ENCODE measurements at places on chromosomes 4 and X.

GRCh38 chrX:23952984-23953907 is 45.4 kb downstream of the CXorf58 start:
- H3K27me3 ChIP-seq, result no peaks in the 10 kb centered on the region
- H3K4me1 ChIP-seq, result peaks cover 16% of the 10 kb centered on the region
- peak overlapping the region; percentile 72 for H3K4me3 ChIP-seq
- no peaks in the 10 kb centered on the region for H3K36me3 ChIP-seq
- peak; percentile 49 for DNase-seq
- H3K27ac ChIP-seq, result peak overlapping the region; percentile 76

- H3K27me3 ChIP-seq, result no peaks in the 10 kb centered on the region
- H3K4me1 ChIP-seq, result peaks cover 4% of the 10 kb centered on the region
These were observed 127.2 kb downstream of the DHRSX start for GRCh38 chrX:2373615-2374014.

- no peaks in the 10 kb centered on the region for H3K4me1 ChIP-seq
- no peaks in the 10 kb centered on the region for H3K27me3 ChIP-seq
- no peak for DNase-seq
These were observed 12.8 kb downstream of the SMIM10L2A start for GRCh38 chrX:135434258-135435138.

DNA sequence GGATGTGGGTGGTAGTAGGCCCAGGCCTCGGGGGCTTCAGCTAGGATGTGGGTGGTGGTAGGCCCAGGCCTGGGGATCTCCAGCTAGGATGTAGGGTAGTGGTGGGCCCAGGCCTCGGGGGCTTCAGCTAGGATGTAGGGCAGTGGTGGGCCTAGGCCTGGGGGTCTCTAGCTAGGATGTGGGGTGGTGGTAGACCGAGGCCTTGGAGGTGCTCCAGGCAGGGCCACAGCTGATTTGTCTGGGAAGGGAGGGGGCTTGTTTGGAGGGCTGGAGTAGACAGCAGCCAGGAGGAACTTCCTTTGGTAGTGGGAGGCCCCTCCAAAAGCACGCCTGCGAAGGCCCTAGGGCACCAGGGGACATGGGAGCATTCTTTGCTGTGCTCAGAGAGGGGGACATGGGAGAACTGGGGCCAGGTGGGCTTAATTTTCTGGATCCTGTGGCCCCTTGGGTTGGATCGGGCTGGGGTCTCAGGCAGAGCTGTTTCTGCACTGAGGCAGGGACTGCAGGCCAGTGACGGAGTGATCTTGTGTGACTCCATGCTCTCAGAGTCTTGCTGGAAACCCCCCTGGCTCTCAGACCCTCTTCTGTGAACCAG is 3.3 kb upstream of the SPON2 start:
- H3K36me3 ChIP-seq, result no peaks in the 10 kb centered on the region
- H3K4me3 ChIP-seq, result no peak overlapping the region
- peaks cover 33% of the 10 kb centered on the region for H3K4me1 ChIP-seq
- H3K27me3 ChIP-seq, result peaks cover 12% of the 10 kb centered on the region
- no peak for DNase-seq

- H3K4me1 ChIP-seq, result peaks cover 44% of the 10 kb centered on the region
- peaks cover 11% of the 10 kb centered on the region for H3K36me3 ChIP-seq
- no peak overlapping the region for H3K27ac ChIP-seq
- no peaks in the 10 kb centered on the region for H3K27me3 ChIP-seq
These were observed 19.9 kb downstream of the DHX15 start for GRCh38 chr4:24564488-24564887.

DNA sequence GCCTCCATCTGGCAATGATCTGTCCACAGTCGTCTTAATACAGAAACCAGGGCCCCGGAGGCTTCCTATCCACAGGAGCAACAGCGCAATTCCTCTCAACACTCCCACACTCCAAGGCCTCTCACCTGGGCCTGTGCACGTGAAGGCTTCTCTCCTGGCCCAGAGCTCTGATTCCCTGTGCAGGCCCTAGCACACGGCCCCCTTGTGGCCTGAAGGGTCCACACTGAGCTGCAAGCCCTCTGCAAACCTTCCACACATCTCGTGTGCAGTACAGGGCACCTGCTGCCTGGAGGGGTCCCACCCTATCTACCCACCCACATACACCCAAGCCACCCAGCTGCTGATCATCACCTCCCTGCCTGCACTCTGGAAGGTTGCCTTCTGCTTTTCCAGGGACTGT is 150.1 kb upstream of the NUDT10 start:
- DNase-seq, result no peak
- H3K4me3 ChIP-seq, result no peak overlapping the region
- no peaks in the 10 kb centered on the region for H3K36me3 ChIP-seq
- H3K27me3 ChIP-seq, result no peaks in the 10 kb centered on the region

- H3K27me3 ChIP-seq, result no peaks in the 10 kb centered on the region
- no peak overlapping the region for H3K4me3 ChIP-seq
- DNase-seq, result no peak
- no peaks in the 10 kb centered on the region for H3K36me3 ChIP-seq
These were observed 253.6 kb upstream of the DIPK2B start for GRCh38 chrX:45454290-45454689.

GRCh38 chrX:41721590-41721989 is 2.4 kb upstream of the GPR82 start:
- H3K4me3 ChIP-seq, result no peak overlapping the region
- no peak overlapping the region for H3K27ac ChIP-seq
- no peaks in the 10 kb centered on the region for H3K27me3 ChIP-seq
- no peak for DNase-seq
- H3K36me3 ChIP-seq, result no peaks in the 10 kb centered on the region

GRCh38 chr4:130172156-130172555 is 1076.2 kb downstream of the C4orf33 start:
- no peak overlapping the region for H3K27ac ChIP-seq
- no peak overlapping the region for H3K4me3 ChIP-seq
- no peaks in the 10 kb centered on the region for H3K4me1 ChIP-seq
- DNase-seq, result no peak

DNA sequence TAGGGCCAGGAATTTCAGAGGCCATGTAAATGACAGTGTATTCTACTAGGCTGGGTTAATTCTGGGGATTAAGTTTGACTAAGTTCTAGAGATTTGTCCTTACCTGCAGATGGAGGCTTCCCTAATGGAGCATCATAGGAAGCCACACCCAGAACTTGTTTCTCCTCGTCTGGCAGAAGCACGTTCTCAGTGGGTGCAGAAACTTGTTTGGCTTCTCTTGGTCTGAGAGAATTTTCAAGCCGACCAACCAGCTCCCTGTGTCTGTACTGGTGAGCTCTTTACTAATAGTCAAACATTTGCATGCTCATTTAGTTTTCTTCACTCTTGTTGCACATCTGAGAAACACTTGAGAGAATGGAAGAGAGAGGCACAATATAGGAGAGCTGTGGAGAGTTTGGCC is 907 bp upstream of the ATP10D start:
- H3K4me3 ChIP-seq, result no peak overlapping the region
- no peaks in the 10 kb centered on the region for H3K27me3 ChIP-seq
- DNase-seq, result no peak
- H3K36me3 ChIP-seq, result no peaks in the 10 kb centered on the region

- no peak overlapping the region for H3K27ac ChIP-seq
- no peaks in the 10 kb centered on the region for H3K27me3 ChIP-seq
- DNase-seq, result no peak
- no peaks in the 10 kb centered on the region for H3K4me1 ChIP-seq
- H3K4me3 ChIP-seq, result no peak overlapping the region
These were observed 14.1 kb downstream of the SRPX start for GRCh38 chrX:38206542-38206941.

DNA sequence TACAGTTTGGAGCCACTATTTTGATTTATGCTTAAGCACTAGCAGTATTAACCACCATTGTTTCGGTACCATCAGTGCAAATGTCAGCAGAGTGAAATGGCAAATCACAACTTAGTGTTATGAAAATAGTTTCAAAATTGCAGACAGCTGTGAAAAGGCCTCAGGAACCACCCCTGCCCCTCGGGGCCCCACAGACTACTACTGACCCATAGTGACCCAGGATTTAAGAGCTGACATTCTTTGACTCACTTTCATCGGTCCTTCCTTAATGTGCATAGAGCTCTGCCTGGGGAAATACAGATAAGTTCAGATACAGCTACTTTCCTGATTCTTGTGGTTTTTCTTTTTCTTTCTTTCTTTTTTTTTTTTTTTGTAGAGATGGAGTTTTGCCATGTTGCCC is 3.3 kb upstream of the BBS7 start:
- no peaks in the 10 kb centered on the region for H3K27me3 ChIP-seq
- DNase-seq, result no peak
- no peaks in the 10 kb centered on the region for H3K36me3 ChIP-seq
- H3K27ac ChIP-seq, result no peak overlapping the region
- H3K4me3 ChIP-seq, result no peak overlapping the region
- H3K4me1 ChIP-seq, result peaks cover 7% of the 10 kb centered on the region

DNA sequence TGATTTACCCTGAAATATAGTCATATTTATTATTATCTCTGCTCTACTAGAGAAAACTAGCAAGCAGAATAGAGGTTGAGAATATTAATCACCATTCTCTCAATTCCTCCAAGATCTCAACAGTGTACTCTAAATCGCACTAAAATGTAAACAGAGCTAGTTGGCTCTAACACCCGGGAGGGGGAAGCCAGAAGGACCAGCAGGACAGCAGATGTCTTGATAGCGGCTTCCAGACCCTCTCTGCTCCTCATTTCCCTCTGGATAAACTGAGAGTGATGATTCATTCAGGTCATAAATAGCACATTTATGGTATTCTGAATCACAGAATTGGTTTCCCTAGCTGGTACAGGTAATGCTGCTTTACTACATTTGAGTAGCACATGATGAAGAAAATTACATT is 82.5 kb downstream of the TBC1D9 start:
- no peaks in the 10 kb centered on the region for H3K36me3 ChIP-seq
- H3K4me3 ChIP-seq, result no peak overlapping the region
- H3K27me3 ChIP-seq, result no peaks in the 10 kb centered on the region

- no peaks in the 10 kb centered on the region for H3K4me1 ChIP-seq
- DNase-seq, result no peak
- no peak overlapping the region for H3K27ac ChIP-seq
These were observed 116.2 kb downstream of the CDS1 start for GRCh38 chr4:84699001-84699671.

- no peak overlapping the region for H3K27ac ChIP-seq
- H3K4me1 ChIP-seq, result no peaks in the 10 kb centered on the region
- no peak for DNase-seq
- H3K27me3 ChIP-seq, result no peaks in the 10 kb centered on the region
These were observed 90.4 kb downstream of the MOSPD2 start for GRCh38 chrX:14963447-14964236.

DNA sequence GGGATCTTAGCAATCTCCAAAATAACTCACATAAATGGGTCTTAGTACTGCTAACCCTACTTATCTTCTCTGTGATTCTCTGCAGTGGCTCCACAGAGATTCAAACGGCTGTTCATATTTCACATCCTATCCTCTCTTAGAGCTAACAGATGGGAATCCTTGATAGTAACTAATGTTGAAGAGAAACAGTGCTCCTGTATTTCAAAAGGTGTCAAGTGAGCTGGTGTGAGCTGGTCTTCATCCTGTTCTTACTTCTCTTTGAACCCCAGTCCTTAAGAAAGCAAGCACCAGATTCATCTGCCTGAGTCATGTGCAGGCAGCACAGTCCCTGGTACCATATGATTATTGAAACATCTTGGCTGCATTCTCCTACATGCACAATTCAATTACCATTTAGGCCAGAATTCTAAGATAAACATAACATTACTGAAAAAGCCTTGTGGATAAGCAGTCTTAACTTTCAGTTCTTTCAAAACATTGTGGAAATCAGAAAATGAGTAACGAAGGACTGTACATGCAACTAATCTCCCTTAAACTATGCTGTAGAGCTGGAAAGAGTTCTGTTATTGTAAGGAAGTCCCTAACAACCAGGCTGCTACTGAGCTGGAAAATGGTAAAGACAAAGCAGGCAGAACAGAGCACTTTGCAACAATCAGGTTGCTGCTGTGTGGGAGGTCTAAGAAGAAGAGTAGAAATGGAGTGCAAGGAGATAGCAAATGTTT is 153.1 kb downstream of the NPNT start:
- H3K27me3 ChIP-seq, result no peaks in the 10 kb centered on the region
- no peaks in the 10 kb centered on the region for H3K36me3 ChIP-seq
- DNase-seq, result no peak
- H3K4me3 ChIP-seq, result no peak overlapping the region

- DNase-seq, result no peak
- H3K4me3 ChIP-seq, result no peak overlapping the region
- no peaks in the 10 kb centered on the region for H3K27me3 ChIP-seq
These were observed 11.9 kb upstream of the LINC00632 start for GRCh38 chrX:140697618-140698017.

DNA sequence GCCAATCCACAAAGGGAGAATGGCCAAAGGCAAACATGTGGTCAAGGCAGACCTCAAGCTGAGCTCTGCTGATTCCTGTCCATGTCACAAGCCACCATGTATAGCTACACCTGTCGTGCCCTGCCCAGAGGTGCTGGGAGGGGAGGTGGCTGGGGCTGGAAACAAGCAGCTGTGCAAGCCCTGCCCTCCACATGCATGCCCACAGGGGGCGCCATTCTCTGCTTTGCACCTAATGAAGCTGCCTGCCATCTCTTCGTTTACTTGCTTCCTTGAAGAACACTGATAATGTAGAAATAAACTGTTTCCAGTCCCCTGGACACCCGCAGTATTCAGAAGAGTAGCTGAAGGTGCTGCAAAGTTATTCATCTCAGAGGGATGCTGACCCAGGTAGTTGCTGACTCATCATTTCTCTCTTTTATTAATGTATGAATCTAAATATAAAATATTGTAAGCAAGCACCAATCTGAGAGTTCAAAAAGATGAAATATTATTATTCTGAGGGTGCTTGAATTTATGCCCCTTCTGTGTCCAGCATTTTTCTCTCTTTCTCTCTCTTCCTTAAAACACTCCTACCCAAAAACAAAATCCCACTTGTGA is 278.6 kb downstream of the ADGRA3 start:
- no peaks in the 10 kb centered on the region for H3K36me3 ChIP-seq
- no peaks in the 10 kb centered on the region for H3K27me3 ChIP-seq
- no peak overlapping the region for H3K4me3 ChIP-seq
- H3K27ac ChIP-seq, result no peak overlapping the region
- H3K4me1 ChIP-seq, result no peaks in the 10 kb centered on the region

DNA sequence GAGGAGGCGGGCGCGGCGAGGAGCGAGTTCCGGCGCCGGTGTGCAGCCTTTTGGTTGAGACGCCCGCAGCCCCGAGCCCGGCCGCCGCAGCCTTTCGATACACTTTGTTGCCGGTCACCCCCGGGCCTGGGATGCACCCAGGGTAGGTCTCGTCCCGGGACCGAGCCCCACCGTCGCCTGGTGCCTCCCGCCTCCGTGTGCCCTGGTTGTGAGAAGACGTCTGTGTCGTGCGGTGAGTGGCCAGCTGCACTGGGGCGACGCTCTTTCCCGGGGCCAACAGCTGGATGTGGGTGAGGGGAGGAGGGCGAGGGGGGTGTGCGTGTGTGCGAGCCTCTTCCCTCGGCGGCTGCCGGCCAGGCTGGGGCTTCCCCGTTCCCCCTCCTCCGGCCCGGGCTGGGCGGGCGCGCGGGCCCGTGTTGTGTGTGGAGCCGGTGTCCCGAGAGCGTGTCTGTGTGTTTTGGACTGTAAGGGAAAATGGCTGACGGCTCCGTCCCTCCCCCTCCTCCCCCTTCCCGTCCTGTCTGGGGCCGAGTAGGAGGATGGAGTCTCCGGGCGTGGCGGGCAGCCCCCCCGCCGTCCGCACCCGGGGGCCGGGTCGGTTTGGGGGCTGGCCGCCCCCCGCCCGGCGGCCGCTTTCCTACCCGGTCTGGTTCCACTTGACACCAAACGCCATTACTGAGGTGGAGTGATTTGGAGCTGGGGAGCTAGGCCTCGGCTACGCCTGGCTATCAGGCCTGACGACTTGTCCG is 807 bp downstream of the USP9X start:
- peak overlapping the region; percentile 86 for H3K4me3 ChIP-seq
- H3K27me3 ChIP-seq, result no peaks in the 10 kb centered on the region
- DNase-seq, result peak; percentile 14
